ENCODE measurements at places on chromosomes 12 and 14. TPM values are rescaled to one million over a fixed set of nuclear protein-coding genes. Genes with fewer than 3 reads are reported as not detected.

The AKAP5 gene
- total RNA-seq, result 0.39 TPM

The RAD9B gene
- 1.5 TPM for total RNA-seq

The RASSF8 gene
- 1.2 TPM for total RNA-seq

The SLC6A12 gene
- 0.35 TPM for total RNA-seq

The P2RX7 gene
- total RNA-seq, result 5.0 TPM

The ZNF839 gene
- total RNA-seq, result 16.4 TPM

DNA sequence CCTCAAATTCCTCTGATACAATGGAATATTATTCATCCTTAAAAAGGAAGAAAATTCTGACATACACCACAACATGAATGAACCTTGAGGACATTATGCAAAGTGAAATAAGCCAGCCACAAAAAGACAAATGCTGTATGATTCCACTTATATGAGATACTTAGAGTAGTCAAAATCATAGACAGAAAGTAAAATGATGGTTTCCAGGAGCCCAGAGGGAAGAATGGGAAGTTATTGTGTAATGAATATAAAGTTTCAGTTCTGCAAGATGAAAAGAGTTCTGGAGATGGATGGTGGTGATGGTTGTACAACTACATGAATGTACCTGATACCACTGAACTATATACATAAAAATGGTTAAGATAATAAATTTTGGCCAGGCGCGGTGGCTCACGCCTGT, 18.3 kb downstream of the VWF start:
- DNase-seq, result no peak

GRCh38 chr14:59376686-59377085, 88.5 kb downstream of the GPR135 start:
- no peak for DNase-seq

GRCh38 chr12:130761537-130762318, 45.6 kb upstream of the RIMBP2 start:
- peak; percentile 84 for DNase-seq

GRCh38 chr14:36111822-36112583, 64.5 kb downstream of the PTCSC3 start:
- no peak for DNase-seq

- DNase-seq, result no peak
Observed at GRCh38 chr12:88334271-88334670, 192.2 kb downstream of the TMTC3 start.

- peak; percentile 67 for DNase-seq
Observed at GRCh38 chr14:20624495-20625070, 16.9 kb downstream of the OR6S1 start.

DNA sequence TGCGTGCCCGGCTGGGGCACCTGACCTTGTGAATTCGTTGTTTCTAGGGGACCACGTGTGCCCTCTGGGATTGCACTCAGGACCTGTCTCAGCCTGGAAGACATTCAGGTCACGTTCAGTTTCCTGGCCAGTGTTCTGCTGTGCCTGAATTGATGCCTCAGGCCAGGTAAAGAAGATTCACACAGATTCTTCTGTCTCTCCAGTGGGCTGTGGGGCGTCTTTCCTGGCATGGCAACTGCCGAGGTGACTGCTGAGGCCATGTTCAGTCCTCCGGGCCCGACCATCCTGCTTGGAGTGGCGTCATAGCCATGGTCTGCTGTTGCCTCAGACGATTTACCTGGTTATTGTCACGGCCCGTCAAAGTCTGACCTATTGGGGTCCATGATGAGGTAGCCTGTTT, 13.5 kb downstream of the ZNF605 start:
- DNase-seq, result no peak

- no peak for DNase-seq
Observed at GRCh38 chr12:47995981-47996401, 8.3 kb downstream of the COL2A1 start.

GRCh38 chr12:129101816-129102215, 248.5 kb downstream of the GLT1D1 start:
- DNase-seq, result no peak

GRCh38 chr12:86931714-86932113, 675.5 kb upstream of the MGAT4C start:
- no peak for DNase-seq

GRCh38 chr14:91367173-91368171, 50.1 kb downstream of the CCDC88C start:
- peak; percentile 75 for DNase-seq

- no peak for DNase-seq
Observed at GRCh38 chr12:71566655-71567054, 97.0 kb downstream of the ZFC3H1 start.

GRCh38 chr12:132566516-132567131, 43.8 kb downstream of the LRCOL1 start:
- no peak for DNase-seq

DNA sequence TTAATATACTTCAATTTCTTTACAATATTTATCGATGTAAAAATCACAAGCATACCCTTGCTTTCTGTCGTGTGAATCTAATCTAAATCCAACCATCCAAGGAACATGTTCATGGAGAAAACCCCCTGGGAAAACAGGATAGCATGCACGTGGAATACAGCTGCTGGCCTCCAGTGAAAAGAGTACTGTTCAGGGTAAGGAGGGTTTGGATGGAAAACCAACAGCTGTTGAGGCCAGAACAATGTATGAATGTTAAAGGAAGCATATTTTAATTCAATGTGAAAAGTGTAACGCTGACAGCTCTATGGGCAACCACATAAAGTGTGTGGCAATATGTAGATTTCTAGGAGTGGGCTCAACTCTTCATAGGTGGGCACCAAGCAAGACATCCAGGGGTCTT, 344.0 kb downstream of the TMEM132D start:
- no peak for DNase-seq

DNA sequence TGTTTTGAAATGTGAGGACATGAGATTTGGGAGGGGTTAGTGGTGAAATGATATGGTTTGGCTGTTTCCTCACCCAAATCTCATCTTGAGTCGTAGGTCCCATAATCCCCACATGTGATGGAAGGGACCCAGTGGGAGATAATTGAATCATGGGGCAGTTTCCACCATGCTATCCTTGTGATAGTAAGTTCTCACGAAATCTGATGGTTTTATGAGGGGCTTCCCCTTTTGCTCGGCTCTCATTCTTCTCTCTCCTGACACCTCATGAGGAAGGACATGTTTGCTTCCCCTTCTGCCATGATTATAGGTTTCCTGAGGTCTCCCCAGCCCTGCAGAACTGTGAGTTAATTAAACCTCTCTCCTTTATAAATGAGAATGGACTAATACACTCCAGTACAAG, 18.0 kb downstream of the GALNT6 start:
- DNase-seq, result no peak

GRCh38 chr12:69173368-69173767, 66.0 kb upstream of the CPSF6 start:
- no peak for DNase-seq

DNA sequence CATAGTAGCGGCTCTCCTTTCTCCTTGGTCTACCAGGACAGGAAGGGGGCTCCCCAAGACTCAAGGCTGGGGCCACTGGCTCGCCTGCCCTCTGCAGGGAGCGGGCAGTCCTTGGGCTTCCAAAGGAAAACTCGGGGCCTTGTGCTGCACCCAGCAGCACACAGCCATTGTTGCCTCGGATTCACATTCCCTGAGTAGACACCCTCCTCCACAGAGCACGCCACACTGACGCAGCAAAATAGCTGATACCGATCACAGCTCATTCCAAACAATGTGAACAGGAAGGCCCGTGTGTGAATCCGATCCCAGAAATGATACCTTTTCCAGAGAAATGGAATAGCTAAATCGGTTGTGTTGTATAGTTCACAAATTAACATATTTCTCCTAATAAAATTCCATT, 65.1 kb upstream of the DYNC1H1 start:
- no peak for DNase-seq

DNA sequence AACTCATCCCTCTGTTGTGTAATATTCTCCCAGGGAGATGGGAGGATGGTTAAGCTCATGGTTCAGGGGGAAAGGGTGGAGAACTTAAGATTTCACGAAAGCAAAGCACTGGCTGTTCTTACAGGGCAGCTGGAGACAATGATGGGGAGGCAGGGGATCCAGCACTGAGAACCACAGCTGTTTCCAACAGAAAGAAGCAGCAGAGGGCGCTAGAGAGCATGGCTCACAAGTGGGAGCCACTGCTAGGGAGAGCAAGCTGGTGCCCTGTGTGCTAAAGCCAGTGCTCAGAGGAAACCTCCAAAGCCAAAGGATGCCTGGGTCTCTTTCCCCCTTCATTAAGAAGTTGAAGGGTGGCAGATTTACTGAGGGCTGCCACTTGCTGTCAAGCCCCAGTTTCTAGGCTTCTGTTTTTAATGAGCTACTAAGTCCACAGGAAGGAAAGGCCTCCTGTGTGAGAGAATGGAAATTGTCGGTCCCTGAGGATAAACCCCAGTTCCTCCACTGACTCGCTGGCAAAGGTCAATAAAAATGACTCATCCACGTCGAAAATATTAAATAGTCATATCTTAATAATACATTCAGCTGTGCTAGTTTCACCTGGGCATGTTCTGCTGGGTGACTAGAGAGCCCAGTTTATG, 199.7 kb downstream of the ANO2 start:
- peak; percentile 83 for DNase-seq

DNA sequence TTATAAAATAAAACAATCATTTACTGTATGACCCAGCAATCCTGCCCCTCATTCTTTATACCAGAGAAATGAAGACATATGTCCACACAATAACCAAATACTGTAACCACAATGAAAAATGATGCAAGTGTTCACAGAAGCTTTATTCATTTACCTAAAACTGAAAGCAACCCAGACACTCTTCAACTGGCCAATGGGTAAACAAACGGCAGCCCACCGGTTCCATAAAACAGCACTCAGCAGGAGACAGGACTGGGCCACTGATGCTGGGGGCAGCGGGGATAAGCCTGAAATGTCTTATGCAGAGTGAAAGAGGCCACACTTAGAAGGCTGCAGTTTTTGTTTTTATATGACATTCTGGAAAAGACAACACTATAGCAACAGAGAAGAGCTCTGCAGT, 15.1 kb downstream of the DDX51 start:
- no peak for DNase-seq

DNA sequence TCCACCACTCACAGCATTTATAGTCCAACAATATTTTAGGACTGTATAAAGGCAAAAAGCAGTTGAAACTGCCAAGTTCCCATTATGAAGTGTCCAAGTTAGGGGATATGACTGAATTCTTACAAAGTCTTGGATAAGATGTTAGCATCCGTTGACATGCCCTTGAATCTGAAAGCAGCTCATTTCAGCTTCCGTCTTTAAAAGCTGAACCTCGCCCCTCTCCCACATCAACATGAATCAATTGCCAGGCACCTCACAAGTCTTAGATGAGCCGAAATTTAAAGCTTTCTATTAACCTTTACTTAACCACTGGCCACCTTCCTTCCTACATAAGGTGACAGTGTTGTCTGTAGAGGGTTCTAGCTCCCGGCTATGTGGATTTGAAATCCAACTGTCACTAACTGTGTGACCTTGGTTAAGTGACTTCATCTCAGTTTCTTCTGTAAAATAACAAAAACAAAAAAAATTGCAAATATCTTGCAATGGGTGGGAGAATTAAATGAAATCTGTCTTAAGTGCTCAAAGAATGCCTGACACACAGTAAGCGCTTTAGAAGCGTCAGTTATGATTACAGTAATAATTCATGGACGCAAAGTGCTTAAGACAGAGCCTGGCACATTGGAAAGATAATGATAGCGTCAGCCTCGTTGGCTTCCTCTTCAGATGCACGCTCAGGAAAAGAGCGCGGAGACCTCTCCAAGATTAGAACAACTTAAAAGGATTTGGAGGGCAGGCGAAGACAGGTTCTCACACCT, 1.2 kb downstream of the PPP1CC start:
- DNase-seq, result peak; percentile 42

DNA sequence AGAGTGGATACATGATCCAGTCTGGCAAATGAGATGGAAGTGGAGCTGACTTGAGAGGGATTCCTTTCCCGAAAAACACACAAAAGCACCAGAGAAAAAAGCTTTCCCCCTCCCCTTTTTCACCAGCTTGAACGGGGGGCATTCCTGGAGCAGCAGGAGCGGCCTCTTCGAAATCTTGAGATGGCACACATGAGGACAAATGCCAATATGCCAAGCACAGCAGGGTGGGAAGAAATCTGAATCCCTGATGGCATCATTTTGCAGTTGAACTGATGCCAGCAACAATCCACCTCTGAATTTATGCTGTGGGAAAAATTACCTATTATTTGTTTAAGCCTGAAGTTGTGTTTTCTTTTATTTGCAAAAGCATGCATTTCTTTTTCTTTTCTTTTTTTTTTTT, 29.7 kb upstream of the BICD1 start:
- DNase-seq, result no peak

GRCh38 chr14:24774187-24774915, 140.4 kb upstream of the GZMB start:
- DNase-seq, result no peak

DNA sequence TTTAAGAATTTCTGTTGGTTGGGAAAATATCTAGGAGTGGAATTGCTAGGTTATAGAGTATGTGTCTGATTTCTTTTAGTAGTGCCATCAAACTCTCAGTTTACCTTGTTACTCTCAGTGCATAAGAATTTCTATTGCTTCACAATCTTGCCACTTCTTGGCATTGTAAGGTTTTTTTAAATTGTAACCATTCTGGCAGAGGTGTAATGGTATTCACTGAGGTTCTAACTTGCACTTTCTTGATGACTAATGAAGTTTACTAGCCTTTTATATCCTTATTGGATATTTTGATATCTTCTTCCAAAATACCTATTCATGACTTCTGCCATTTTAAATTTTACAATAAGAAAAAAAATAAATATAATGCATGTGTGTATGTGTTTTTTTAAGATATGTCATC, 478.0 kb downstream of the NAV3 start:
- no peak for DNase-seq

GRCh38 chr12:124742678-124743077, 121.0 kb downstream of the SCARB1 start:
- DNase-seq, result no peak

All from activated CD4-positive, alpha-beta T cell treated with anti-CD3 and anti-CD28 coated beads for 36 hours (primary cell).